Cortex of kidney (tissue), 1 donor: ENCODE measurements at places on chromosomes 6 and 20.

- DNase-seq: no peak
Measured at GRCh38 chr6:143583542-143584327, 72.2 kb upstream of the FUCA2 start.

DNA sequence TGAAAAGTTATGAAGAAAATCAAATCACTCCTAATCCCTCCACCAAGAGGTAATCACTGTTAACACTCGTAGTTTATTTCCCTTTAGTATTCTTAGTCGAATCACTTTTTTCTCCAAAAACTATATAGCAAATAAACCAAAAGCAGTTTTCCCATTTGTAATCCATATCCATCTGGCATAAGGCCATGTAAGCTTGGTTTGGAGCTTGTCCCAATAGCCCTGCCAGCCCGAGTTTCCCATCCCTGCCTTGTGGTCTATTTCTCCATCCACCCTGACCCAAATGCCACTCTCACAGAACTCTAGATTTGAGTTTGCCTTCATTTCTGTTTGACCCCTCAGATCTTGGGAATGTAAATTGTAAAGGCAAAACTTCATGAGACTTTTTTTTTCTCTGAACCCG, 71.8 kb upstream of the DSP start:
- DNase-seq: no peak

- DNase-seq: no peak
Measured at GRCh38 chr6:118843685-118844390, 50.1 kb upstream of the ASF1A start.

- DNase-seq: no peak
Measured at GRCh38 chr20:62665153-62665754, 23.0 kb downstream of the SLCO4A1 start.

DNA sequence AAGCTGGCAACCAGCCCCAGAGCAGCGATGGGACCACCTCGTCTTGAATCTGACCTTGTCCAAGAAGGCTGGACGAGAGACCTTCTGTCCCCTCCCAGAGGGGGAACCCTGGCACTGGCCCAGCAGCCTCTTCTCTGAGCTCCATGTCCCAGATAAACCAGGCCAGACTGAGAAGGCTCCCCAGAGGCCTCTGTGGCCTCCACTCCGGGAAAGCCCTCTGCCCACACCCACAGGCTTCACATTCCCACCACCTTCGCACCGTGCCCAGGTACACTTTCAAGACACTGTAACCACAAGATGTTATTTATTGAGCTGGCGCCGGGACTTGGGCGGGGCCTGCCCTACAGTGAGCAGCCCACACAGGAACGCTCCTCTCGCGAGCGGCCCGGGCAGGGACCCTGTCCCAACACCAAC, 33.2 kb downstream of the ADA start:
- DNase-seq: no peak
